HEK293T (cell line): ENCODE measurements at places on chromosomes 1 and 21.

GRCh38 chr1:230170153-230170547 lies 103.1 kb downstream of the GALNT2 start:
- no peak for DNase-seq

DNA sequence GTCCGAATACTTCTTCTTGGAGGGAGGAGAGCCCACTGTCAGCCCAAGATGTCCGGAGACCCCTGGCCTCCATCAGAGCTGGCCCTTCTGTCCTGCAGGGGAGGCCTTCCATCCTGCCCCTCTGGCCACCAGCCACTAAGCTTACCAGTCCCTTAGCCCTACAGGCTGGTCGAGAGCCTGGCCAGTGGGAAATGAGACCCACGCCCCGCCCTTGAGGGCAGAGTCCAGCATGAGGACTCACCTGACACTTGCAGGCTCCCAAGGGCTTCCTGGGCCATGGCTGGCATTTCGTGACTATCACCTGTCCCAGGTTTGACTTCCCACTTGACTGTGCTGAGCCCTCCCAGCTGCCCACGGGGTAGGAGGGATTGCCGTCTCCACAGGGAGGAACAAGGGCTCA lies 361.8 kb upstream of the VAMP3 start:
- no peak for DNase-seq

DNA sequence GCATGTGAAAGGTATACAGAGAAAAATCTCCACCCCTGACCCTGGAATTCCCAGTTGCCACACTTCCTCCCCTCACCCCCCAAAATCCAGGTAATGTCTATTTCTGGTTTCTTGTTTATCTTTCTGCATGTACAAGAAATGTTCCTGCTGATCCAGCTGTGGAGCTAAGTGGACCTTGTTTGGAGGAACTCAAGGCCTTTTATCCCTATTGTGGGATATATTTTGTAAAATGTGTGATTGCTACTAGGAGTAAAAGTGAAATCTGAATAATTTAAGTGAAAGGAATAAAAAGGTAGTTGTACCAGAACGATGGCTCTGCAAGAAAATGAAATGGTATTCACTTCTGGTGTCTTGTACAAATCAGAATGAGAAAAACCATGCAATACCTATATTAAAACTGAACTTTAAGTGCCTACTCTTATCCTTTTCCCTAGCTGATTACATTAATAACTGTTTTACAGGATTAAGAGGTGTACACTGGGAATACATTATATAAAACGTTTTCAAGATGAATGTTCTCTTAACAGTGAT lies 3.0 kb downstream of the SPEN start:
- DNase-seq = no peak

DNA sequence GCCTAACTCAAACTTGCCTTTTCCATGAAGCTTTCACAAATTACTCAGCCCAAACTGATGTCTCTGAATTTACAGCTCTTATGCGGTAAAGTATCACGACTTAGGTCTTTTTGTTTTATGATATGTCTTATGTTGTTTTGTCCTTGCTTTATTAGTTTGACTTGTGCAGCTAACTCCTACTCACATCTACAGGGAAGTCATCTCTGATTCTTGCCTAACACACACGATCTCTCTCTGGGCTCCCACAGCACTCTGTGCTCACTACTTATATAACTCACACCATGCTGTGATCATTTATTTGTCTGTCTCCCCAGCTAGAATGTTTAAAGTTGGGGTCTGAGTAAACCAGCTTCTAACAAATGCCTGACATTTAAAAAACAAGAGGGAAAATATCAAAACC lies 9.3 kb upstream of the PI4KB start:
- DNase-seq = no peak

DNA sequence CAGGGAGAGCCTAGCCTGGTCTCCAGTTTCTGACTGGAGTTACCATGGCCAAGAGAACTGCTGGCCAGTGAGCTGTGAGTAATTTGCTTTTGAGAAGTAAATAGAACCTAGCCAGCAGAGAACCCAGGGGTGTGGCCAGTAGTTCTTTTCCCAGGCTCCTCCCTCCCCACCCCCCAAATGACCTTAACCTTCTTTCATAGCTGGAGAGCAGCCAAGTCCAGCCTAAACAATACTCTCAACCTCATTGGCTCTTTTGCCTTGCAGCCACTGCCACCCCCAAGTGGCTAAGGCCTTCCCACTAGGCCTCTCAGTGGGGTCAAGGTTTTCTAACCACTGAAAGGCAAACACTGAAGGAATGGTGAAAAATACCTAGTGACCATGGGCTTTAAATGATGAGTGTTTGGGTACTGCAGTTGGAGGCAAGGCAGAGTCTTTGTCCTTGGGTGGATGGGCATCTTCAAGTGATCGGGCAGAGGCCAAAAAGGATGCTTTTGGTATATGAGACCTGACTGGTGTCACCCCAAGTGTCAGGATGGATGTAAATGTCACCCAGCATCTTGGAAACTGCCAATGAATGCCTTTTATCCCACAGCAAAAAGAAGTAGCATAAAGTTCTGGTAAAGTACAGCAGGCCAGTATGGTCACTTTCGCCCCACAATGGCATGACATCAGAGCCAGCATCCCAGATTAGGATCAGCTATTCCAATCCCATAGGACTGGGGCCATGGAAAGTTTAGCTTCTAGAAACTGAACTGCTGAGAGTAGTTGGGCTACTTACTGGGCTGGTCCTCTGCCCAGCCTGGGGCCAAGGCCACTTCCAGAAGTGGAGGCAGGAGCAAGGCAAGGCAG lies 3.5 kb upstream of the PIGV start:
- DNase-seq = peak; percentile 49

DNA sequence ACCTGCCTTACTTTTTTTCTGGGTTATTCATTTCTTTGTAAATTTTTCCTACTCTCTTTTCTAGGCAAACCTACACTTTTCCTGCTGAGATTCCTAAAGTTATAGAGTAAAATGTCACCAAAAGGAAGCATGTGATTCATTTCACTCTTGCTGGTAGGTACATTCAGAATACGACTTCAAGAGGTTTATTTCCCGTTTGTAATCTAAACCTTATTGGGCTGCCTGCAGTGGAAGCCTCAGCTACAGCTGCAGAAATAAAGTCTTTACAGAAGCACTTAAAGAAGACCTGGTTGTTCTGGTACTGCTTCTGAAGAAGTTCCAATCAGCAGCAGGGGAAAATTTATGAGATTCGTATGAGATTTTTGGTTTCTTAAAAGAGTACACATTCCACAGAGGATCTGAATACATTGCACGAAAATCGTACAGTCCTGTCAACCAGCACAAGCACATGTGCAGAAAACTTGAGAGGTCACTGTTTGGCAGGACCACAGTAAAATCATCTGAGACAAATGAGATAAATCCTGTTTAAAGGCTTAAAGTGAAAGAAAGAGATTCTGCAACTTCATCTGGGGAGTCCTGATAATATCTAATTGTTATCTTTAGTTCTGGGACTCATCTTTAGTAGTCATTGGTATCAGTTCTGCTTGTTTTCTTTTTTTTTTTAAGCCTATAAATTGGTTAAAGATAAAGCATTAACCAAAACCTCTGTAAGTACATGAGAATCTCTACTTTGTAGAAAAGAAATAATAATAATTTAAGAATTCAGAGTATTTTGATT lies 109.9 kb upstream of the ADGRL2 start:
- DNase-seq = no peak

GRCh38 chr1:211698161-211699026 lies 23.0 kb upstream of the NEK2 start:
- DNase-seq = peak; percentile 92

- DNase-seq = no peak
Observed at GRCh38 chr1:8025671-8026144, 401 bp downstream of the ERRFI1 start.

DNA sequence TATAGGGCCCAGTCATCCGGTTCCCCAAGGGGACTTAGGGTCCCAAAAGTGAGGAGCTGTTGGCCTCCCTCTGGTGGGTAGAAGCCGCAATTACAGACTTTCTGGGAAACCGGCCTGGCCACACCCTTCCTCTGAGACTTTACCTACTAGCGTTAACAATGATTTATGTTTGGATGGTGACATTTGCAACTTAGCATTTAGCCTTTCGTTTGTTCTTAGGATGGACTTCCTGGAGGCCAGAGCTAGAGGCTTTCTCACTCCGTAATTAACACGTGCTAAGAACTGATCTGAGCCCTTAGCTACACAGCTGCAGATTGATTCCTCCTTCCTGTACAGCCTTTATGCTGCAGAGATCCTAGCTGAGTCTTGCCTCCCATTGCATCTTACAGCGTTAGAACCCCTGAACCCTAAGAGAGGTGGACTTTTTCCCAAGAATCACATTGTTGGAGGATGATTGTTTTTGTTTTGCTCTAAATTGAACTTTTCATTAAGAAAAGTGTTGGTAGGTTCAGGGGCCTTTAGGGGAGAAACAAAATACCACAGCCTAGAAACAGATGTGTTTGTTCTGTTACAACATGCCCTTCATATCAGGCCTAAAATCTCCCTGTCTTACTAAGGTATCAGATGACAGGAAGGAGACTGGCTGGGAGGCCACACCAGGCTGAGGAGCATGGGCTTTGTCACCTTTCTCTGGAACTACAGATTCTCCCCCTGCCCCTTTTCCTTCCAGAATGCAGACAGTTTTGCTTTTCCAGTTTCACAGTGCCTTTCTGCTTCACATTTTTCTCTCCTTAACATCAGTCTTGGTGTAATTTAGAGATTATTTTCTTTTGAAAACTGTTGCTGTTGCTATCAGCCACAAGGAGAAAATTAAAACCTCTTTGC lies 1.9 kb downstream of the S100A11 start:
- DNase-seq = peak; percentile 79

DNA sequence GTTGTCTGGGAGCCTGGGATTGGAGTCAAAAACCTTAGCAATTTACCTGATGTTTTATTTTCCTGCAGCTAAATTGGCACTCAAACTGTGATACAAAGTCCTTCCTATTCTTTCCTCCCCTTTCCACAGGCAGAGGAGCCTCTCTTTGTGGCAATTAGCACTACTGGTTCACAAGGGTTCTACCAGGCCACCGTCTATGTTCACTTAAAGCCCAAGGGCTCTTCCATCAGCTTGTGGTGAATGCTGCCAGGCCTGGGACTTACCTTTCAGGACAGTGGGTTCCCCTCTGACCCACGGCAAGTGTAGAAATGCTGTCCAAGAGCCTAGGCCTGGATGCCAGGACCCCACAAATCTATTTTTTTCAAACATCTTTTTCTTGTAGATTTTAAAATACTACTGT lies 251.9 kb upstream of the B3GALT2 start:
- no peak for DNase-seq

DNA sequence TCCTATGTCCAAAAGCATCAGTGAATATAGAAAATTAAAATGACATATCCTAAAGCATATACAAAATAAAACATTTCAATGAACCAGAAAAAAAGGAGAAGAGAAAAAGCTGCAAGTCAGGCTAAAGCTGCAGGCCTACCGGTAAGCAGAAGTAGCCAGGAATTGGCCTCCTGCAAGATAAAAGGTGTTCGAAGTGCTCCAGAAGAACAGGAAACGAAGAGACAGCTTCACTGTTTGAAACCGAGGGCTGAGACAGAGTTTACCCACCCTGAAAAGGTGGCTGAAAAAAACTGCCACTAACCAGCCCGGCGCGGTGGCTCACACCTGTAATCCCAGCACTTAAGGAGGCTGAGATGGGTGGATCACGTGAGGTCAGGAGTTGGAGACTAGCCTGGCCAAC lies 37.4 kb downstream of the NSL1 start:
- DNase-seq = no peak

GRCh38 chr1:29711582-29712283 lies 475.4 kb downstream of the PTPRU start:
- DNase-seq = no peak

- DNase-seq = no peak
Observed at GRCh38 chr1:179034720-179035119, 9.0 kb downstream of the FAM20B start.

- no peak for DNase-seq
Observed at GRCh38 chr1:226881515-226882185, 11.2 kb downstream of the PSEN2 start.

GRCh38 chr1:107365527-107366240 lies 224.8 kb downstream of the NTNG1 start:
- DNase-seq = no peak

GRCh38 chr1:199490769-199491527 lies 536.6 kb upstream of the NR5A2 start:
- DNase-seq = no peak

DNA sequence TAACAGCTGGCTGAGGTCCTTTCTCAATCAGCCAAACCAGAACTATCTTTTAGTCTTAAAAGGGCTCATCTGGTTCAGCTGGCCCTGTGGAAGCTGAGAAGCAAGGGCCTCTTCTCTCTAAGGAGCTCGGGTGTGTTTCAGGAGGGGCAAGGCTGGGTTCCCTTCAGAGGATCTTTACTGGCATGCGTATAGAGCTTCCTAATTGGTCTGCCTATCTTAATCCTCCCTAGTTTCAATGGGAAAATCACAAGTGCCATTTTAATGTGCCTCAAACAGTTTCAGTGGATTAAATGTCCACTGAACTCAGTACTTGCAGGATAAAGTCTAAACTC lies 81.5 kb upstream of the LBR start:
- DNase-seq = no peak

DNA sequence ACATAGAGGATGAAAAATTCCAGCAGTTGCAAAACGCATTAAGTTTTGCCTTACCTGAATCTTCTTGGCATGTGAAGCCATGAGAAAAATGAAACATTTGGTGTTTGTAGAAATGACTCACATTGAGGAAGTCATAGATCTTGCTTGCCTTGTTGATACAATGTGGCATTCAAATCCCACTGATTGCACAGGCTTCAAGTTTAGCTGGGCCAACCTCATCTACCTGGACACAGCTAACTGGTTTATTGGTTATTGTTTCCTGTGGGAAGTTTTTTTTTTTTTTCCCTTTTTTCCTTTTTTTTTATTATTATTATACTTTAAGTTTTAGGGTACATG lies 168.9 kb upstream of the C21orf91 start:
- DNase-seq = no peak

DNA sequence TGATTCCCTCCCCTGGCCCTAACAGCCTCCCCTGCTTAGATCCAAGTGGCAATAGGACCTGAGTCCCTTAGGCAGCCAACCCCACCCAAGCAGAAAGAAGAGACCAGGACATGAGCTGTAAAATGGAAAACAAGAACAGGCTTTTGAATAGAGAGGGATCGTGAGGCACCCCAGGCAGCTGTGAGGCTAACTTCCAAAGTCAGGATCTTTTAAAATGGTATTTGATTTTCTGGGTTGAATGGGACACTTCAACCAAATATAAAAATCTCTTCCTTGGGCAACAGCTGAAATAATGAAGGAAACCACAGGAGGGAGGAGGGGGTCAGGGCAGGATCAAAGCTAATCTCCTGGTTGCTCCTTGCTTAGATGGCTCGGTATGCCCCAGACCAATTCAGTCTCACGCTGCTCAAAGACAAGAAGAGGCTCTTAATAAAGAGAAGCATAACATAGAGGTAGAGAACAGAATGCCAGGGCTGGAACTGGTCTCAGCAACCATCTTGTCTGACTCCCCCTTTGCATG lies 28.6 kb upstream of the AVPR1B start:
- no peak for DNase-seq

- peak; percentile 82 for DNase-seq
Observed at GRCh38 chr1:167714098-167714438, 7.7 kb upstream of the MPZL1 start.

- no peak for DNase-seq
Observed at GRCh38 chr1:175367039-175367758, 174.6 kb upstream of the KIAA0040 start.
